Activated naive CD4-positive, alpha-beta T cell treated with Interleukin-2 at 50 U/mL for 16 hours (primary cell): ENCODE measurements at places on chromosomes 1 and 21.

- DNase-seq = no peak
Observed at GRCh38 chr1:227844320-227845146, 29.1 kb downstream of the PRSS38 start.

DNA sequence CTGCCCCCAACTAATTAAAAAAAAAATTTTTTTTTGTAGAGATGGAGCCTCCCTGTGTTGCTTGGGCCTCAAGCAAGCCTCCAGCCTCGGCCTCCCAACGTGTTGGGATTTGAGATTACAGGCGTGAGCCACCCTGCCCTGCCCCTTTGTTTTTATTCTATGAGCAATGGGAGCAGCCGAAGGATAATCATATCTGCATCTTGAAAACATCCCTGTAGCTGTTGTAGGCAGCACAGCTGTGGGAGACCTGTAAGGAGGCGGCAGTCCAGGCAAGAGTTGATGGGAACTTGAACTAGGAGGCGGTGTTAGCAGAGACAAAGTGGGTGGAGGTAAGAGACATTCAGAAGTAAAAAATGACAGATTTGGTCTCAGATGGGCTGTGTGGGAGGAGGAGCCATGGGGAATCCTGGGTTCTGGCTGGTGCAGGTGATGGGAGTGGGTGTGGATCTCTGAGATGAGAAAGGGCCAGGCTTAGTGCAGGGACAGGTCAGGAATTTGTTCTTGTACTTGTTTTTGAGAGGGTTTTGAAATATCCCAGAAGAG lies 31.3 kb downstream of the STUM start:
- DNase-seq = no peak

DNA sequence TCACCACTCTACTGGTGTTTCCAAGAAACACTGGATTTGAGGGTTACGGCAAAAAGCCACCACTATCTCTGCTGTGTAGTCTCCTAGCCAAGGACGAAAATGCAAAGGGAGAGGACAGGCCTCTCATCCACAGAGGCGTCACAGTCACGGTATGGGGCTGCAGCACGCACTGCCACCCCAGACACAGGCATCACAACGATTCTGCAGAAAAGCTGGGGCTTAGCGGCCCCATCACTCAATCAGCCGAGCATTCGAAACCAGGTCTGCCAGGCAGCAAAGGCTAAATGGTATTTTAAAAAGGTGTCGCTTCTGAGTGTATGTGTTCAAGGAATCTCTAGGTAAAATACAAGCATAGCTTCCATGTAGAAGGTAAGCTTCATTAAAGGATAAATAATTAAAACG lies 1.4 kb downstream of the RIPK4 start:
- DNase-seq = no peak

DNA sequence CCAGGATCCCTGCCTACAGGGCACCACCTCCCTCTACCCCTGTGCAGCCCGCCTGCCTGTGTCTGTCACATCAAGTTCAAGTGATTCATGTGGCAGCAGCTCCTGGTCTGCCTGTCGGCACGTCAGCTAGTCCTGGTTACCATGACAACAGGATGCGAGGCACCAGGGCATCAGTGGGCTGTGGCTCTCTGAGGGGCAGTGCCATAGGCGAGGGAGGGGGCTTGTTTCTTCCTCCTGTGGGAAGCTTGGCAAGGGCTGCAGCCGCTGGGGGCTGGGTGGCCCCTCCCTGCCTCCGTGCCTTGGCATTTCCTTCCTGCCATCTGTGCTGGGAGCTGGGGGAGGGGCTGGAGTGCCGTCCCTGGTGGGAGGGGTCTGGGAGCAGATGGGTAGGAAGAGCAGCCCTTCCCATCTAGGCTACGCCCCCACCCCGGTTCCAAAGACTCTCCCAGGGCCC lies 43.1 kb downstream of the FOXO6 start:
- no peak for DNase-seq

- DNase-seq = no peak
Observed at GRCh38 chr1:32997381-32997891, 32.8 kb upstream of the RNF19B start.

GRCh38 chr1:156663178-156663577 lies 14.0 kb downstream of the NES start:
- no peak for DNase-seq

- DNase-seq = no peak
Observed at GRCh38 chr21:33836408-33836807, 79.2 kb downstream of the ATP5PO start.

DNA sequence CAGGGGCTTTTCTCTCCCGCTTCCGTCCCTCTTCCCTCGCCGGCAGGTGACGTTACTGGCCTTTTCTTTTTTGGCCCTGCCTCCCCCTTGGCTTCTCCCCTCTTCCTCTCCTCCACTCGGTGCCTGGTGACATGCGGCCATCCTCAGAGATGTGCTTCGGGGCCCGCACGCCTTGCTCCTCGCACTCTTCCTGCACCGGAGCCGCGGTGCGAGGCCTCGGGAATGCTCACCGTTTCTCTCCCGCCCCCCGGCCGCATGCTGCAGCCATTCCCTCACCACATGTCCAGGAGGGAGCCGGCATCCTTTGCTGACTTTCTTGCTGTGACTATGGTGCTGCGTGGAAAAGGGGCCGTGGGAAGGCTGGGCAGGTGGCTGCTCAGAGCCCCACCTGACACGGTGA lies 39.3 kb downstream of the PDE9A start:
- DNase-seq = no peak
